ENCODE measurements at places on chromosomes 12 and 14. TPM values are rescaled to one million over a fixed set of nuclear protein-coding genes. Genes with fewer than 3 reads are reported as not detected.

NEMF gene
- 56.5 TPM for total RNA-seq

PIWIL1 gene
- not detected for total RNA-seq

KCNA5 gene
- 0.87 TPM for total RNA-seq

LRRC43 gene
- not detected for total RNA-seq

C14orf180 gene
- 0.16 TPM for total RNA-seq

CACNA1C gene
- 0.82 TPM for total RNA-seq

- H3K27ac ChIP-seq: no peak overlapping the region
- H3K27me3 ChIP-seq: no peaks in the 10 kb centered on the region
- H3K4me1 ChIP-seq: no peaks in the 10 kb centered on the region
- no peaks in the 10 kb centered on the region for H3K36me3 ChIP-seq
- H3K4me3 ChIP-seq: no peak overlapping the region
These were observed 114.1 kb upstream of the BTG1 start for GRCh38 chr12:92259696-92260251.

GRCh38 chr12:112005419-112006395, 7.3 kb downstream of the TMEM116 start:
- no peaks in the 10 kb centered on the region for H3K36me3 ChIP-seq
- no peaks in the 10 kb centered on the region for H3K27me3 ChIP-seq
- H3K27ac ChIP-seq: no peak overlapping the region
- peaks cover 3% of the 10 kb centered on the region for H3K4me1 ChIP-seq
- no peak for DNase-seq
- no peak overlapping the region for H3K4me3 ChIP-seq

All from gastrocnemius medialis (tissue), 4 donors.